A549 treated with dexamethasone at 1 μM for 4 hours (cell line): ENCODE measurements at places on chromosomes 7 and 10. TPM values are rescaled to one million over a fixed set of nuclear protein-coding genes. Genes with fewer than 3 reads are reported as not detected.

ELN gene
- 0.12 to 0.25 TPM (median 0.16 TPM) in 5 replicates for total RNA-seq

SERPINE1 gene
- 1,539 to 2,200 TPM (median 1,878 TPM) in 5 replicates for total RNA-seq

COG5 gene
- 10.1 to 13.6 TPM (median 12.1 TPM) in 5 replicates for total RNA-seq

VGF gene
- 9.7 to 28.7 TPM (median 20.3 TPM) in 5 replicates for total RNA-seq

SEMA3D gene
- total RNA-seq: 0.04 to 0.10 TPM (median 0.07 TPM) in 5 replicates

GDF2 gene
- not detected in 5 replicates for total RNA-seq

PIK3AP1 gene
- total RNA-seq: 0.50 to 0.84 TPM (median 0.57 TPM) in 5 replicates

MINDY4 gene
- 2.1 to 2.6 TPM (median 2.4 TPM) in 5 replicates for total RNA-seq
